ENCODE measurements at places on chromosomes 11 and 22.

GRCh38 chr22:43829904-43830851 lies 18.1 kb upstream of the EFCAB6 start:
- no peak for DNase-seq

DNA sequence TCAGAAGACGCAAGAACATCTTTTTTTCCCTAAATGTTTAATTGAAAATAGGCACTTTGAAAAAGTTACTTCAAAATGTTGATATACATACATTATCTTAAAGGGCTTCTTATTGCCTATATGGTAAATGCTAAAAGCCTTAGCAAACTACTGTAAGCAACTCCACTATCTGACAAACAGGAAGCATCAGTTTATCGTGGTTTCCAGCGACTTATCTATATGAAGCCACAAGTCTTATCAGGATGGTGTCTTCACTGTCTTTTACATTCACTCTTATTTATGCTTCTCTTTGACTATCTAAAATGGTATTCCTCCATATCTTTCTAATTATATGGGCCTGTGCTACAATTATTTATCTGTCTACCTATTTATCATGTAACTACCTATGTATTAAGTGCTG lies 2091.9 kb downstream of the LRRC4C start:
- DNase-seq: no peak

DNA sequence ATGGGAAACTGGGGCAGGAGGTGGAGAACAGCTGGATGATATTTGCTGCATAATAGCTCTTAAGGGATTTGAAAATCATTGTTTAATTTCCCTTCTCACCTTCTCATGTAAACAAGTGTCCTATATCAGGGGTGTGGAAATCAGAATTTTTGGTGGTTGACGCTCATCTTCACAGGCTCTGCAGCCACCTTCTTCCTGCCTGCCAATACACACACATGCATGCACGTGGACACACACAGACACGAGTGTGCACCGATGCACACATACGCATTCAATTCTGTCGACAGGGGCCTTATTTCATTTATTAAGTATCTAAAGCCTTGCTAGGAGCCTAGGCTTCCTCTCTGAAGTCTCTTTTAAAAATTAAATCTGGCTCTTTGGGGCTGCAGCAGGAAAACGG lies 349.4 kb upstream of the NCAM1 start:
- DNase-seq: no peak

GRCh38 chr11:87722756-87723565 lies 452.3 kb downstream of the RAB38 start:
- DNase-seq: no peak
